Kasumi-1 (cell line): ENCODE measurements at places on chromosomes 12 and 14.
A peak's percentile ranks its signal among the peaks of the same experiment; 100 is the strongest.

DNA sequence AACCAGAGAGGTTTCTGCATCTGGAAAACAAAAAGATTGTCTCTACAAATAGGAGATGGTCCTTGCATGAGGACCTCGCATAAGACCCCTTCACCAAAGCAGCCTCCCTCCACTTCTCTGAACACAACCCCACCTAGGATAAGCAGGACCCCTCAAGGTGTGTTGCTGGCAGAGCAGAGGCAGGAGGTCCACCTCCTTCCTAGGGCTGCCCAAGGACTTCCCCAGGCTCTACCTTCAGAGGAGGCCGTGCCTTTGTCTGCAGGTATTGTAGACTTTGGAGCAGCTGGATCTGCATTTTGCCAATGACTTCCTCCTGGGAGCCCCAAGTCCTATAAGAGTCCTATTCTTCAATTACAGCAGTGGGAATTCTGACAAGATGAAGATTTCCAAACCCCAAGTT, 67.3 kb upstream of the TSPAN11 start:
- no peak for DNase-seq

DNA sequence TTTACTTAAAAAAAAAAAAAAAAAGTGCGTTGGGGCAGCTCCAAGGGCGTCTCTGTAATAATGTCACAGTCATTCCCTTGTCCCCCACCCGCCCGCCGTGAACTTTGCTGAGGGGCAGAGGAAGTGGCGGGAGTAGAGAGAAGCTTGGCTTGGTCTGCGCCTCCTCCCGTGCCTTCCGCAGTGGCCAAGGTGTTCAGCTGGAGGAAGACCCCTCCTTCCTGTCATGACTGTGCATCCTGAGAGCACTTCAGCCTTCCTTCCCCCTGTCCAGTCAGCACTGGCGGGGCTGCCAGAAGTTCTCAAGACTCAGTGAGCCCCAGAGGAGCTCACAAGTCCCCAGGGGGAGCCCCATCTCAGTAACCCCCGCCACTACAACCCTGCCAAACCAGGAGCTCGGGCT, 32.2 kb downstream of the AACS start:
- DNase-seq: no peak

GRCh38 chr14:39740454-39740853, 308.2 kb upstream of the FBXO33 start:
- DNase-seq: no peak

DNA sequence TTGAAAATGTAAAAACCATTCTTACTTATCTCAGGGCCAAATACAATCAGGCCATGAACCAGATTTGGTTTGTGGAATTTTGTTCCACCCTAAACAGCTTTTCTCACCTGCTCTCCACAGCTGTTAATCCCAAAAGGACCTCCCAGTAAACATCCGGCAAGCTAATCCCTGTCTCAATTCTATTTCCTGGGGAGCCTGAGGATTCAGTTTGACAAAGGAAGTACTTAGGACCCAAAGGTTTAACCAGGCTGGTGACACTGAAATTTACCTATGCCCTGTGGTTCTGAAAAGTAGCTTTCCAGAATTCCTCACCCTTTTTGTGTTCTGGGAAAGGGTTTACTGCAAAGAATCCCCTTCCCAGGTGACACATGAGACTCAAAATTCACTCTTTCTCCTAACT, 15.0 kb downstream of the CAPZA3 start:
- no peak for DNase-seq

- DNase-seq: no peak
Observed at GRCh38 chr14:49950275-49951228, 57.7 kb downstream of the ARF6 start.

DNA sequence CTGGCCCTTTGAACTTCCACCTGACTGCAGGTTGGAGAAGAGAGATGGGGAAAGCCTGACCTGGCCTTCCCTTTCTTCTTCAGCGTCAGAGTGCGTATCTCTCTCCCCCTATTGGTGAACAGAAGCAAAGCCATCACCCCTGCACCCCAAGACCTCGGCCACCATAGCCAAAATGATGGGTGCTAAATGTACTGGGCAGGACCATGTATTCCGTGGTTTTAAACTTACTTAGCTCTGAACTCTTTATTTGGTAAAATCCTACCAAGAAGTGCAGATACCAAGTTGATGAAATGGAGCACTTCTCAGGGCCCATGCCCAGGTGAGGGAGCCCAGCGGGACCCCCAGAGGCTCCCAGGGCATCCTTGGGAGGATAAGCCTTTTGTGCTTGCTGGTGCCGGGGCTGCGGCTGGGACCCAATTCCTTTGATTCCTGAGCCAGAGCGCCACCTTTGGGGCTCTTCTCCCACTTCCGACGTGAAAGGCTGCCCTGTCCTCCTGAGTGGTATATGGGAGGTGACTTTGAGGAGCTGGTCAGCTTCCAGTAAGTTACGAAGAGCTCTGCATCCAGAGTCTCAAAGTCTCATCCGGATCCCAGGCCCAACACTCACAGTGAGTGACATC, 9.4 kb downstream of the CCND2 start:
- no peak for DNase-seq

DNA sequence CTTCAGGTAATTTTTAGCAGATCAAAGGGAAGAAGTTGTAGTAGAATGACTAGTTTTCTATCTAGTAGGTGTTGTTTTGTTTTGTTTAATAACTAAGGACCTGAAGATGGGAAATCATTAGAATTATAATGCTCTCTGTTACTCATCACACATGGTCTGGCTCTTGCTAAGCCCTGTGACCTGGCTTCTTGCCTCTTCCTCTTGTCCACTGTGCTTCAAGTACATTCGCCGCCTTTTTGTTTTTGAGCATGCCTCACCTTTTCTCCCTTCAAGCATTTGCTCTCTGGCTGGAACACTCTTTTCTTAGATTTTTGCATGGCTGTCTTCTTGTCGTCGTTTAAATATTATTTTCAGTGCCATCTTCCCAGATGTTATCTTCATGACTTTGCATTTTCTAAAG, 47.7 kb downstream of the DAAM1 start:
- DNase-seq: no peak

DNA sequence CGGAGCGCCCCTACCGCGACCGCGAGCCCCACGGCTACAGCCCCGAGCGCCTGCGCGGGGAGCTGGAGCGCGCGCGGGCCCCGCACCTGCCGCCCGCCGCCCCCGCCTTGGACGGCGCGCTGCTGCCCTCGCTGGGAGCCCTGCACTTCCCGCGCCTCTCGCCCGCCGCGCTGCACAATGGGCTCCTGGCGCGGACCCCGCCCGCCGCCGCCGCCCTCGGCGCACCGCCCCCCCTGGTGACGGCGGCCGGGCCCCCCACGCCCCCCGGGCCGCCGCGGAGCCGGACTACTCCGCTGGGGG, 27.0 kb downstream of the LRCOL1 start:
- DNase-seq: no peak

GRCh38 chr14:80942191-80942600, 658 bp upstream of the CEP128 start:
- peak; percentile 26 for DNase-seq

DNA sequence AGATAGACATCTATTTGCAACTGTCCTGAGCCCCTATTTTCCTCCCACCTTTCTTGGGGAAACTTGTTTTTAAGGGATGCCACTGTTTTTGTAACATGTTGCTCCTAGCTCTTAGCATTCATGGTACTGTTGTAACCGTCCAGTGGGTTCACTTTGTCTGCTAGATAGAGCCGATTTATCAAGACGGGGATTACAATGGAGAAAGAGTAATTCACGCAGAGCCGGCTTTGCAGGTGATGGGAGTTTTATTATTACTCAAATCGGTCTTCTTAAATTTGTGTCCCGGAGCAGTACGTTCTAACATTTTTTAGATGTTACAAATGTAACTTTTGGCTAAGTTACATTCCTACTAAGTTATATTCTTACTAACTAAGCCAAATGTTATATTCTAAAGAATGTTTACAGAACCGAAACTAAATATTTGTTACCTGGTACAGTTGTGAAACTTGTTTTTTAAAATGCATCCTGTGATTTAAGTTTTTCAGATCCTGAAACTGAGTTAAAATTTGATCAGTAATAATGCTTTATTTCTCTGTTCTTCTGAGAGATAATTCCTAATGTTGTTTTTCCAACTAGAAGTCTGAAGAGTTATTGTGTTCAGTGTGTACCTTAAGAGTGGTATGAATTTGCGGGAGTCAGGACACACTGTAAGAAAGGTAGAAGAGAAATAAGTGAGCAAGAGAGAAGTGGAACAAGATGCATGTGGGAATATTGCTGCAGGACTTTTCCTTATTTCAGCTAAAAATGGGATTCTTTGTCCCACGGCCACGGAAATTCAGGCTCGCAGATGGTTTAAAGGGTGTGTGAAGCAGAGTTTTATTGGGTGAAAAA, 20.6 kb upstream of the CLEC2D start:
- no peak for DNase-seq

- DNase-seq: no peak
Observed at GRCh38 chr12:4987076-4988046, 56.3 kb upstream of the KCNA5 start.

- no peak for DNase-seq
Observed at GRCh38 chr12:19925841-19926240, 442.5 kb upstream of the PDE3A start.

DNA sequence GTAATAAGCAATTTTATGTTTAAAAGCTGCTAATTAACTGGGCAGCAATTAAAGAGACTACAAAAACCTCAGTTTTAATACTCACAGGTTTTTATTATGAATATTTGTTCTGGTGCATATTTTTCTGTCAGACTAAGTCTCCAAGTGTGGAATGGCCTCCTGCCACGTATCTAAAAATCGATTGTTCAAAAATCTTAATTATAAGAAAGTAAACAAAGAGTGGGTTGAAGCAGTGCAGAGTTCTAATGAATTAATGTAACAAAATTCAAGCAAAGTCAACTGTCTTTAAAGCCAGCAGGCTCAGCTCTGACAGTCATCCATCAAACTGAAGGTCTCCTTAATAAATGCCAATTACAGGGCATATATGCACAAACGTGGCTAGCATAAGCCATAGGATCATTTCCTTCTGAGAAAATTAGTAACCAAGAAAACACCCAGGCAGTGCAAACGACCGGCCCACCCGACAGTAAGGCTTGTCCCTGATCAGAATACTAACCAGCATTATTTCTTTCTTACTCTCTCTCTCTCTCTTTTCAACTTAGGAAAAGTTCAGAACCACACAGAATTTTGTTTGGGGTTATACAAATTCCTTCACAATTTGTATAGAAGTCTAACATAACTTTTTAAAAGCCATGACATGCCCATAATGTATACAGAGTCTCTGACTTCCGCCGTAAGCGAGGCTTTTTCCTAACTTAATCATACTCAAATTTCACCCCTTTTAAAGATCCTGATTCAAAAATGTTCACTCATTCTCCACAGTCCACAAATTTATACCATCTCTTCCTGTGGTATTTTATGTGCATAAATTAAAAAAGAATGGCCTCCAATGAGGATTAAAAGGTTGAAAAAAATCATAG, 83.8 kb downstream of the SLC25A21 start:
- no peak for DNase-seq

DNA sequence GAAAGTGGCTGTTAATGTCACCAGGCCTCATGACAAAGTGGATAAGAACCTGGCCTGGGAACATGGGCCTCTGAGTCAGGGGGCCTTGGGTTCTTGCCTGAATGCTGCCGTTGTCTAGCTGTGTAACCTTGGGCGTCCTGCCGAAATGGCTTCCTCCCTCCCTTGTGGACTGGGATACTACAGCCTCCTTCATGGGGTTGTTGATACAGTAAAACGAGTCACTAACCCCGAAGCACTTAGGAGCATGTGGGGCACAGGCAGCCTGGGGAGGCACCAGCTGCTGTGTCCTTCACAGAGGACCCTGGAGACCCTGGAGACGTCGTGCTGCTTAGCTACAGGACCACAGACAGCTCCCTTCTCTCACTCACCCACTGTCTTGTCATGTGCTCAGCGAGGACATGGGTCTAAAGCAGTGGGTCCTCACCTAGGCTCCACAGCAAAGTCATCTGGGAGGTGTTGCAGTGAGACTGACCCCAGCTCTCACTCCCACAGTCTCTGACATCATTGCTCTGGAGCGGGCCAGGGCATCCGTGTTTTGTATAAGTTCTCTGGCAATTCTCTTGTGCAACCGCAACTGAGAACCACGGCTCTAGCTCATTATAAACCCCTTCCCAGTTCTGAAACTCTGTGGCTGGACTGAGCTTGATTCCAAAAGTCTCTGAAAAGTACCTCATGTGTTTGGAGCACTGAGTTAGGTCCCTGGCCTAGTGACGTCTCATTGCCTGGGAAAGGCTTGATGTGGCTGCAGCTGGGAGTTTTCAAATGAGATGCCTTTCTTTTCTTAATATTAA, 42.1 kb downstream of the SERPINA3 start:
- no peak for DNase-seq

GRCh38 chr14:58650857-58651256, 13.1 kb downstream of the DACT1 start:
- no peak for DNase-seq

DNA sequence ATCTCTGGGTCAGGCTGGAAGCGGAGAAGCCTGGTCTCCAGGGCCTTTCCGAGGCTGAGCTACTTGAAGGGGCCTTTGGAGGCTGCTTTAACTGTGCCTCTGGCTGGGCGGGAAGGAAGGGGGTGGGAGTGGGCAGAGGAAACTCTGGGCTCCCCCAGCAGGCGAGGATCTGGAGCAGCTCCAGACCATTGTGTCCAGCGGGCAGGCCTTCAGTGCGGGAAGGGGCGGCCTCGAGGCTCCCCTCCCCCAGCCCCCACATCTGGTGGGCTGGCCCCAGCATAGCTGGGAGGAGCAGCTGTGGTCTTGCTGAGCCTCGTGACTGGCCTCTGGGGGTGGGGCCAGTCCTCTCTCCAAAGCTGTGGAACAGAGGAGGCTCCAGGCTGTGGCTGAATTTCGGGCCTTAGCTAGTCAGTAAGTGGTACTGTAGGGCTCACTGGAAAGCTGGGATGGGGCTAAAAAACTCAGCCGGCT, 3.4 kb downstream of the TAMALIN start:
- DNase-seq: no peak

GRCh38 chr12:28130625-28131598, 59.3 kb upstream of the CCDC91 start:
- peak; percentile 39 for DNase-seq

- no peak for DNase-seq
Observed at GRCh38 chr14:67673451-67673850, 981 bp downstream of the VTI1B start.

DNA sequence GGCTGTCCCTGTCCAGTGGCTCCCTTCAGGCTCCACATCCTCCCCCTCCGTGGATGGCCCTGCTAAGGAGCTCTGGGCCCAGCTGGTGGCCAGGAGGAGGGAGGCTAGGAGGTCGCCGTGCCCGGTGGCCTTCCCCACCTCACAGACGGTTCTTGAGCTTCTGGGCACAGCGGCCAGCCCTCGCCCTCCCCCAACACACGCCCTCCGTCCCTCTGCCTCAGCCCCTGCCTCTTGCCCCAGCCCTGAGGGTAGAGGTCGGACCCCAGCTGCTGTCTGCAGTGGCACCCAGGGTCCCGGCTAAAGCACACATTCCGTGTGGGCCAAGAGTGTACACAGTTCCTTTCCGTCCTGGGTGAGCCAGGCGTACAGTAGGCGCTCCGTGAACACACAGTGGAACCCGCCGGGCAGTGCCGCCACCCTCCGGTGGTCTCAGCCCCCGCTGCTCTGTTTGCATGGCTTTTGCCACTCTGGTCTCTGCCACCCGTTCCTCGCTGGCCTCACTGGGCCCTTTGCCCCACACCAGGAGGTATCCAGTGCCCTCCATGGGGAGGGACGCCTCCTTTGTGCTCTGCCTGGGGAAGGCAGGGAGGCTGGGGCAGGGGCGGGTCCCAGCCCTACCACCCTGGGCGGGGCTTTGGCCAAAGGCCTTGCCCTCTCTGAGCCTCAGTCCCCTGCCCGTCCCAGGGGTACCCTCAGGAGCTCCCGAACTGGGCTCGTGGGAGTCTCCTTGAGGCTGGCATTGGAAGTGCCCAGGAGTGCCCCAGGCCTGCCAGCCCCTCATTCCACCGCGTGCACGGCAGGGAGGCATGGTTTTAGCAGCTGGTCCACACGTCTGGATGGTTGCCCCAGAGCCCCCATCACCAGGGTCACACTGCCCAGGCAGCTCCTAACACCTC, 13.0 kb downstream of the TRMT61A start:
- DNase-seq: no peak

- DNase-seq: peak; percentile 28
Observed at GRCh38 chr12:14716848-14717444, 20.5 kb upstream of the GUCY2C start.
